ENCODE measurements at places on chromosomes 12 and 14.

DNA sequence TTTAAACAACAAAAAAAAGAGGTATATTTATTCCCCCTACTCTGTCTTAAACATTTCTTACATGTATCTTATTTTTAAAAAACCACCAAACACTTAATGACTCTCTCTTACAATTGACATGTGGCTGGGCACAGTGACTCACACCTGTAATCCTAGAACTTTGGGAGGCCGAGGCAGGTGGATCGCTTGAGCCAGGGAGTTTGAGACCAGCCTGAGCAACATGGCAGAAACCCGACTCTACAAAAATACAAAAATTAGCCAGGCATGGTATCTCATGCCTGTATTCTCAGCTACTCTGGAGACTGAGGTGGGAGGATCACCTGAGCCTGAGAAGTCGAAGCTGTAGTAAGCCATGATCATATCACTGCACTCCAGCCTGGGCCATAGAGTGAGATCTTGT lies 16.0 kb downstream of the SLC41A2 start:
- DNase-seq: no peak

GRCh38 chr12:120404271-120404670 lies 33.6 kb upstream of the COX6A1 start:
- no peak for DNase-seq

DNA sequence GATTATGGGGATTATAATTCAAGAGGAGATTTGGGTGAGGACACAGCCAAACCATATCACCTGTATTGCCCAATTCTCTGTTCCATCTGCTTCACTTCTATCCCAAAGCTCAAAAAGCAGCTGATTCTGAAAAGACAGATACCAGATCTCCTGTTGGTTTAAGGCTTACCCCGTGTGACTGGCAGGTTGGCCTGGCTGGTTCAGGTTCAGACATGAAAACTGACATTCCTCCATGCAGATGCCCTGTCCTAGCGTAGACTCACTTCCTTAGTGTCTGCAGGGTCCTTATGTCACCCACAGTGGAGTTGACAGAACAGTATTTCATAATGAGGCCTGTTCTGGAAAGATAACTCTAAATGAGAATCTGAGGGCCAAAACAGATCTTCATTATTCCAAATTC lies 61.1 kb upstream of the FLRT2 start:
- DNase-seq: no peak

- peak; percentile 40 for DNase-seq
These were observed 164.2 kb upstream of the SOX5 start for GRCh38 chr12:24113701-24114100.

DNA sequence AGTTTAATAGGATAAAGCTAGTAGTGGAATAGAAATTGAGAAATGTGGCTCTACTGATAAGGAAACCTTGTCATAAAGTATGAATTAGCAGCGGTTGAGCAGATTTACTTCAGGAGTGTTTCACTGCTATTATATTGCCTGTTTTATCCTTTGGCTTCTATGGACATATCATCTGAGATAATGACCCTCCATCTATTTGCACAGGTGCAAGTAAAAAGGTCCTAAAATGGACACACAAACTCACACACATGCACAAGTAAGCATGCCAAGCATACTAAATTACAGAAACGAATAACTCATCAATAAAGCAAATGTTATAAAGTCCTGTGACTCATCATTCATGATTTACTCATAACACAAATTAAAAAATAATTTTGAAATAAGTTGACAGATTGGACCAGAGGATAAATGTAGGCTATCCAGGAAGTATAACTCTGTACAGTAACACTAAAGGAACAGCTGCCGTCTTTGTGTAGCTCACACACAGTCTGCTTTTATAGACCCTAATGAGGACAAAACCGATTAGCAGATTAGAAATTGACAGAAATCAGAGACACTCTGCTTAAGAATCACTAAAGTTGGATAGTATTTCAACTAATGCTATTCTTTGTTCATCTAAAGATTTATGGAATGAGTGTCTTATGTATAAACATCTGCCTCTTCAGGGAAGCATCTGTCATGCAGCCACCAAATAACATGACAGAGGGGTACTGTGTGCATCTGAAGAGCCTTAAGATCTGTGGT lies 73.9 kb downstream of the SYT1 start:
- DNase-seq: no peak

DNA sequence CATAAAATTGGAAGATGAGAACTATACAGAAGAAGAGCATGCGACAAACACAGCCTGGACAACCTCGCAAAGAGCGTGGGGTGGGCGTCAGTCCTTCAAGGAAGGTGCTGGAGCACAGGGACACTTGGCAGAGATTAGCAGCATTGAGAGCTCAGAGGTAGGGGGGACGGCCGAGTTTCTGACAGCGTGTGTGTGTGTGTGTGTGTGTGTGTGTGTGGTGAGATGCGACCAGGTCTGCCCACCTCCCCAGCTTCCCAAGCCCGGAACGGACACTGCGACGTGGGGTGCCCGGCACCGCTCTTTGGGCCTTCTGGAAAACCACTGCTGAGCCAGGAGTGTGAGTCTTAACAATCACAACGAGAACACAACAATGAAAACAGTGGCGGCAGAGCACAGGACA lies 17.9 kb upstream of the FBXO21 start:
- no peak for DNase-seq

- DNase-seq: peak; percentile 42
These were observed 72.8 kb upstream of the ABCD2 start for GRCh38 chr12:39692258-39692853.

GRCh38 chr12:71438670-71439361 lies 782 bp upstream of the LGR5 start:
- peak; percentile 6 for DNase-seq

GRCh38 chr12:49533331-49533730 lies 5.5 kb upstream of the KCNH3 start:
- no peak for DNase-seq

DNA sequence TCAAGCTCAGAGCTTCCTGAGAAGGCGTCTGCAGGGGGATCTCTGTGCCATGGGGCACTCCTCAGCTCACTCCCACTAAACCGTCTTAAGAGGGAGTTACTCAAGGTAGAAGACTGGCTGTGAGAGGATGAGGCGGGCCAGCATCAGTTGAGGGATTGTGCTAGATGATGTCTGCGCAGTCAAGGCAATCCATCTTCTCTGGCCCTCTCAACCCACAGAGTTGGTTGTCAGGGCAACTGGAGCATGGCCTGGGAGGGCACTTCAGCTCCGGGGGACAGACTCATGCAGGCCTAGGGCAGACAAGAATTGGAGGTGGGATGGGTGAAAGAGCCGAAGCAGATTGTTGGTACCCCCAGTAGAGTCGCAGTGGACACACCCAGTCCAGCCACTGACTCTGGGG lies 9.0 kb downstream of the GSTZ1 start:
- no peak for DNase-seq

GRCh38 chr12:30197392-30198057 lies 413.8 kb upstream of the TMTC1 start:
- DNase-seq: peak; percentile 47

DNA sequence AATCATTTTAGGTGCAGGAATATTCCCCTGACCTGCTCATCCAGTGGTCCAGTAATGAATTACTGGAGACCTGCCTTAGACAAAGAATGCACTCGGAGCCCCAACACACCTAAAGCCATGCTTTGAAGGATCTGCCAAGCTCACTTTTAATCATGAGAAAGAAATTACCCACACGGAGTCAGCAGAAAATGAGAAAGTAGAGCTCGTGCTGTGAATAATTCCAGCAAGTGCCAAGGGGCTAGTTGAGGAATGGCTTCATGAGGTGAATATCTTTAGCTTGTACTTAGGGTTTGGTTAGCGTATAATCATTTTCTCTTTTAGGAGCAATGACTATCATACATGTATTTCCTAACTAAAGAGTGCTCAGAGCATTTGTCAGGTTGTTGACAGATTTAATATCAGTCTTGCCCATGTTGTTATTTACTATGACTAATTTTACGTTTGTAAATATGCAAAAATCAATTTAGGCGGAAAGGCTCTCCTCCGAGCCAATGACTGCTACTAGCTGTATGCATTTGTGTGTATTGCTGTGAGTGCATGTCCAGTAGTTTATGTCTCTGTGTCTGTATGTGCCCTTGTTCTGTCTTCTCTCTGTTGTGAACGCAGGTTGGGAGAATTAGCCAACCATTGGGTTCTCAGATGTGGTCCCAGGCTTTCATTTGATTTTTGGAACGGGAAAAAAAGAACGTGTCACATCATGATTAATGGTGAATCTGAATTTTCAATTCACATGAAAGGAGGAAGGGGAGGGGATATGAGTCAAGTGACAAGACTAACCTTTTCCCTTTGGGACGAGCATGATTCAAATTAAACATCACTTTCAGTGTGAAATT lies 98.4 kb downstream of the RMST start:
- no peak for DNase-seq

- no peak for DNase-seq
These were observed 40.5 kb downstream of the MED13L start for GRCh38 chr12:116236976-116237375.

DNA sequence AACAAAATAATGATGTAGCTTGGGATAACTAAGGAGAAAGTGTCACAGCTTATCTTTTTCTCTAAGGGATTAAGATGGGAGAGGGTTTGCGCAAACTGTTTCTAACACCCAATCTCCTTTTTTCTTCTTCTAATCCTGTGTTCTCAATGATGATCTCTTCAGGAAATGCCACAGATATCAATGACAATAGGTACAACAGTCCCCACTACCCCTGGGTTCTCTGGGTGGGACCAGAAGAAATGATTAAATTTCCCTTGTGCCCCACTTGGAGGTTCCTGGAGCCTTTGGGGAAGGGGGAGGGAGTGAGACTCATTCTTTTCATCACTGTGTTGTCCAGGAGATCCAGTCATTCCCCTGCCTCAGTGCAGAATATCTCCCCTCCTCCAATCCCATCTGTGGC lies 8.6 kb upstream of the PIP4K2C start:
- DNase-seq: no peak

GRCh38 chr12:74900232-74900631 lies 309.4 kb downstream of the KCNC2 start:
- no peak for DNase-seq

- DNase-seq: no peak
These were observed 1.2 kb upstream of the SLC6A12 start for GRCh38 chr12:215116-215515.

DNA sequence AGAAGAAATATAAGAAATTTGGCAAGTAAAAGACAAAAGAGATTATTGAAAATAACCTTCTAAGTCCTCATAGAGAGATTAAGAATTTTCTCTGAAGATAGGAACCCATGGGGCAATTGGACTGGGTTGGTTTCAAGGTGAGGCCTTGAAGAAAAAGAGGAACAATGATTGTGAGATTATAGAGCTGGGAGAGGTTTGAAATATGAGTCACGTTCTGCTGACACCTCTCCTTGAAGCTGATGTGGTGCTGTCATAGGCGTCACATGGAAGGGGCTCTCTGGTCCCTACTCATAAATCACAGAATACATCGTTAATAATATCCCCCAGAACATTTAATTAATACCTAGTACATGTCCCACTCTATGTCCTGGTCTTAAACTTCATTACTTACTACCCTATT lies 227.6 kb upstream of the PDE3A start:
- DNase-seq: no peak

DNA sequence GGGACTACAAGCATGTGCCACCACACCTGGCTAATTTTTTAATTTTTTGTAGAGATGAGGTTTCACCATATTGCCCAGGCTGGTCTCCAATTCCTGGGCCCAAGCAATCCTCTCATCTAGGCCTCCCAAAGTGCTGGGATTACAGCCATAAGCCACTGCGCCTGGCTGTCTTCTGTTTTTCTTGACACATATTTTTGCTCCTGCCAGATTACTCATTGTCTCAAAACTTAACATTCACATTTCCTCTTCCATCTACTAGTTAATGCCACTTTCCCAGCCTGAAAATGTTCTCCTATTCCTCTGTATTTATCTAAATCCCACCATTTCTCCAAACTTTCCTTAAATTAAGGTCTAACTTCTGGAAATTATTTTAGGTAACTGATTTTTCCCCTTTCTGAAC lies 36.2 kb upstream of the KCNH3 start:
- DNase-seq: peak; percentile 41

GRCh38 chr14:29299372-29299771 lies 532.8 kb downstream of the FOXG1 start:
- DNase-seq: no peak

- no peak for DNase-seq
These were observed 184.1 kb downstream of the FLRT2 start for GRCh38 chr14:85714069-85714468.

GRCh38 chr12:47822401-47822800 lies 2.7 kb upstream of the HDAC7 start:
- no peak for DNase-seq

GRCh38 chr12:58425481-58426392 lies 484.4 kb downstream of the ATP23 start:
- DNase-seq: peak; percentile 87

All from fibroblast of pulmonary artery (primary cell).